Fibroblast of skin of abdomen (primary cell): ENCODE measurements at places on chromosomes 7 and 10.

- DNase-seq, result no peak
Observed at GRCh38 chr10:20091698-20092097, 275.5 kb downstream of the PLXDC2 start.

DNA sequence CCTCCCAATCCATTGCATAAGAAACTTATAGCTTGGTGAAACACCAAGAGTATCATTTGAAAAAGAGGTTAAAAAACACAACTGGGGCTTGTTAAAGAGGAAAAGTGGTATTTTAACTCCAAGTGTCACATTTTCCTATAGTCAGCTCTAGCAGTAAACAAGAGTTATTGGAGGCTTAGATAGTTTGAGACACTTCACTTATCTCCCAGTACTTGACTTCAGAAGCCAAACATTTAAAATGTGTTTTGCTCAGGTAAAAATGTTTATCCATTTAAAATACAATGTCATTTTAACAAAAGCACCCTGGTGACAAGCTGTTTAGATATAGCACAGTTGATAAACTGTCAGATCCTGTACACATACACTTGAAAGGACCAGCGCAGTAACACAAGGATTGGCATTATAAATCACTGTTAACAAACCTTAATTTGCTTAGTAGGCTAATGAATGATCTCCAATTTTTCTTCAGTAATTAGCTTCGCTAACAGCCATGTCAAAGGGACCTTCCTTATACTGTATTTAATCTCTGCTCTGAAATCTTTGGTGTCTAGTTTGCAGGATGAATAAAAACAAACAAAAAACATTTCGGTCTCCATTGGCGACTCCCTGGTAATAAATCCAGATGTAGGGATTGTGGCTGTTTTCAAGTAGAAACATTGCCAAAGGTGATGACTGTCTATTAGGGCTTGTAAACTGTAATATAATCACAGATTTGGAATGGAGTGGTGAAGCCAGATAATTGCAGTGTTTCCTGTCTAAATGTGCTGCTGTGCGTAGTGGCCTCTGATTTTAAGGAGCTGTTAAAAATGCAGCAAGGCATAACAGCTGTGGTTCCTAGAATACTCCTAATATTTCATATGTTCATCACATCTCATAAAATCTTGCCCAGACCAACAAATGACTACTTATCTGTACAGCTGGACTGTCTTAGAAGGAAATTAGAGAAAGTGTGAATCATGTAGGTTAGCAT lies 545.1 kb downstream of the AUTS2 start:
- peak; percentile 92 for DNase-seq

- DNase-seq, result no peak
Observed at GRCh38 chr10:89388806-89389205, 3.6 kb upstream of the IFIT1 start.

DNA sequence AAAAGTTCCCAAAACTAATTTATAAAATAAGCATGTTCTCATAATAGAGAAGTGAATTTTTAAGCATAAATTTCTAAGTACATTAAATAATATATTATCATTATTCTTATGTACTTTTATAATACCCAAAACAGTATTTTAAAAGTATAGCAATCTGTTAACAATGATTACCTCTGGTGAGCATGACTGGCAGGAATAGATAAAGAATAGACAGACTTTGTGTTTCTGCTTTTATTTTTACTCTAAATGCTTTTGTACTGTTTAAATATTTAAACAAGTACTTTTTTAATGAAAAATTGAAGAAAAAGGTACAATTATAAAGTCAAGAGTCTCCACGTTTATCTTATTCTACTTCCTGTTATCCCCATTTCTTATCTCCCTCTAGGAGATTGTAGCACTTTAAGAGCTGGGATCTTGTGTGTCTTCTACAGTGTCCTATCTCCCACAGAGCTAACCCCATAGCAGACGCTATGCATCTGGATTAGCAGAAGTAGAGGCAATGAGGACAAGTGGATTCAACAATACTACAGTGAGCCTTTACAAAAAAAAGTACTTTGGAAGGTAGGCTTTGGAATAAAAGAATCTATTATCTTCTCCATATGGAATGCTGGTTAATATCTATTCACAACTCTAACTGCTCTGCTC lies 42.9 kb downstream of the IDE start:
- DNase-seq, result no peak

DNA sequence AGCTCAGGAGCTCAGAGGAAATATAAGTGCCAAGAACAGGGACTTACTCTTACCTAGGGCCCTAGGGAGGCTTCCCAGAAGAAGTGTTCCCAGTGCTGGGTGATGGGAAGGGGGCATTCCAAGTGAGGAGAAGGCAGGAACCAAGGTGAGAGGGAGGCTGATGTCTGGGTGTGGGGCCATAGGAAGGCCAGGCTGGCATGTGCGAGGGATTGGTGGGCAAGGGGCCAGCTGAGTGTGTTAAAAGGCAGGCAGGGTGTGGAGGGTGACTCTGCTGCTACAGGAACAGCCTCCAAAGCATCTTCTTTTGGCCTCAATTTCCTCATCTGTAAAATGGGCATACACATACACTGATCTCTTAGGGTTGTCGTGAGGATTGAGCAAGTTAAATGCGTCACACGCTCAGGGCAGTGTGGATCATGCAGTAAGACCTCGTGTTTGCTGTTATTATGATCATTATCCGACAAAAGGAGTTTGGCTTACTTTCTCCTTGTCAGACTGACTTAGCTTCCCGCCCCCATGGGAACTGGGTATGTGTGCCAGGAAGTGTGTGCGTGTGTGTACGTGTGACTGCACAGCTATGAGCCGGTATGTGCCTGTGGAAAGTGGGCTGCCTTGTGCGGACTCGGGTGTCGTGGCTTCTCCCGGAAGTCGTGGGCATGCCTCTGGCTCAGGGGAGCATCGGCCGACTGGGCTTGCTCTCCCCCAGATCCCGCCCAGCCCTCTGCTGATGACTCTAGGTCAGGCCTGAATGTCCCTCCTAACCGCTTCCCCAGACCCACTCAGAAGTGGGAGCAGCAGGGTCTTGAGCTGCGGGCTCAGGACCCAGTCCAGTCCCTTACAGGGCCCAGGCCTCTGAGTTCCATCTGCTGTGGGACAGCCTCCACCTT lies 59.6 kb downstream of the NEURL1 start:
- no peak for DNase-seq

DNA sequence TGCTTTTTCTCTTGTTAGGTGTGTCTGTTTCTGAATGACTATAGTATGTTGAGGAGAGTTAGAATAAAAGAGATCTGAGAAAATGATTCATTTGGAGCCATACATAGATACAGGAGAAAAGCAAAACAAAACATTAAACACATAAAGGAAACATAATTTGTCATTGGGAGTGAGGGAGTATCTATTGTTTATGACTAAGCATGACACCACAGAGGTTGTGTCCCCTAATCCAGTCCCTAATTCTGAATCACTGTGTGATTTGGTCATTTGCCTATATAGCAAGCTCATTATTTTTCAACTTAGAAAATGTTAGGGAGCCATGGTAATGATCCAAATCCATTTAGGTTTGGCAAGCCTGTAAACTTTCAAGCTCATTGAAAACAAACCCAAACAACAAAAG lies 132.3 kb upstream of the BMPER start:
- DNase-seq, result no peak

- no peak for DNase-seq
Observed at GRCh38 chr10:71271662-71272055, 47.4 kb upstream of the SLC29A3 start.

- no peak for DNase-seq
Observed at GRCh38 chr7:107946881-107947280, 55.9 kb downstream of the DLD start.

- no peak for DNase-seq
Observed at GRCh38 chr7:77188731-77189437, 10.7 kb downstream of the FGL2 start.

- no peak for DNase-seq
Observed at GRCh38 chr7:12539681-12540080, 30.8 kb upstream of the SCIN start.

- no peak for DNase-seq
Observed at GRCh38 chr7:101155303-101155702, 1.0 kb downstream of the AP1S1 start.

- DNase-seq, result no peak
Observed at GRCh38 chr7:6637544-6638229, 569 bp downstream of the ZNF316 start.

- DNase-seq, result no peak
Observed at GRCh38 chr7:143269251-143269650, 6.0 kb downstream of the GSTK1 start.

DNA sequence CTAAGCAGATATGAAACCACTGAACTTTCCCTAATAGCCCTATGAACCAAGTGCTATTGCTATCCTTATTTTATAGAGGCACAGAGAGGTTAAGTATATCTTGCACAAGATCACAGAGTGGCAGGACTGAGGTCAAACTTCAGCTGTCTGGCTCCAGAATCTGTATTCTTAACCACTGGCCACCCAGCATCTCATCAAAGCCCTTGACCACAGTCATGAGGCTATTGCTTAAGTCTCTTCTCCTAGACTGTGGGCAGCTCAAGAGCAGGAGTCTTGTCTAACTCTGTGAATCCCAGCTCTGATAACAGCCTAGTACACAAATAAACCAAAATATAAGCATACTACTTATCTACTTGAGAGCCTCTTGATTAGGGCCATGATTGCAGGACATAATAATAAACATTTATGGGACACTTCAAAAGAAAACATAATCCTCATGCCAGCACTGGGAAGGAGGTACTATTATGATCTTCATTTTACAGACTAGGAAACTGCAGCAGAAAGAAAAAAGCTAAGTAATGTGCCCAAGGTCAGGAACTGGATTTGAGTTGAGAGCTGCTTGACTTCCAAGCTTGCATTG lies 22.4 kb upstream of the SMC3 start:
- DNase-seq, result no peak

- DNase-seq, result peak; percentile 61
Observed at GRCh38 chr10:73907841-73908517, 3.0 kb upstream of the PLAU start.

DNA sequence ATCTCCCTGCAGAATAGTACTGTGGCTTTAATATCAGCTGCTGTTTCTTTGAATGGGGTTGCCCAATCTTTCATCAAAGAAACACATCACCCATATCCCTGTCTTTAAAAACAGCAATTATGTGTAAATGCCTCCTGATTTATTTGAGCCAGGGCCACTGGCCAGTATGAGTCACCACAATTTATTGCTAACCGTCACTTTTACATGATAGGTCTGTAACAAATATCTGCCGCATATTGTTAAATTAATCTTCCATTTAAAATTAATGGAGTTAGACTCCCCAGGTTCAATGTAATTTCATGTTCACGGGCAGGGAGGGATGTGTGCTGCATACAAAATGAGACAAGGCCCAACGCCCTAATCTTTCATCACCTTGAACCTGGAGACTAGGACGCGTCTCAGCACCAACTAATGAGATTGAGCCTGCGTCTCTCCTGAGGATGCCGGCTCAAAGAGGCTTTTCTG lies 673.4 kb downstream of the AUTS2 start:
- peak; percentile 60 for DNase-seq

DNA sequence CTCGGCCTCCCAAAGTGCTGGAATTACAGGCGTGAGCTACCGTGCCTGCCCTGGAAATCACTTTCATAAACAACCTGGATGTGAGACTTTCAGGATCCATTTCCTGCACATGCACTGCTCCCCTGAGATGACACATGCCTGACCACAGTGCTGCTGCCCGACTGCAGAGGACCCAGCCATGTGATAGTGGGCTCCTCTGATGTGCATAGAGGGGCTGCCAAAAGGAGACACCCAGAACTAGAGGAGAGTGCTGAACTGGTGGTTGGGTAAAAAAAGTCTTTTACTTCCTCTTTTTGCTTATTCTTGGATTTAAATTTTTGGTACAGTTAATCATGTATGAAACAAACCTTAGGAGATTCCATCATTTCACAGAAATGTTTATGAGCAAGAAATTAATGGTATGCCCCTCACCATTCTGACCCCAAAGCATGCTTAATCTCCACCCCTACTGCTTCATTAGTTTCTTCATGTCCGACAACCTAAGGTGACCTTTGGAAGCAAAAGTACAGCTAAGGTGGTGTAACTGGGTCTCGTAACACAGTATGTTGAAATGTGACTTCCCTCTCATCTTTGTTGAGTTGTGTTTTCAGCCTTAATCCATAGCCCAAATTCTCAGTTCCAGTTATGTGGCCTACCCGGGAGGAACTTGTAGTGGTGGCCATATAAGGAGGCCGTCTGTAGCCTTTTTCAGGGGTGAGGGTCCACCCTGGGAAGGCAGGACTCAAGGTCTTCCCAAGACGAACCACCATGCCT lies 111.1 kb downstream of the RNF216 start:
- DNase-seq, result no peak

GRCh38 chr7:91431601-91432000 lies 167.4 kb downstream of the FZD1 start:
- peak; percentile 37 for DNase-seq

DNA sequence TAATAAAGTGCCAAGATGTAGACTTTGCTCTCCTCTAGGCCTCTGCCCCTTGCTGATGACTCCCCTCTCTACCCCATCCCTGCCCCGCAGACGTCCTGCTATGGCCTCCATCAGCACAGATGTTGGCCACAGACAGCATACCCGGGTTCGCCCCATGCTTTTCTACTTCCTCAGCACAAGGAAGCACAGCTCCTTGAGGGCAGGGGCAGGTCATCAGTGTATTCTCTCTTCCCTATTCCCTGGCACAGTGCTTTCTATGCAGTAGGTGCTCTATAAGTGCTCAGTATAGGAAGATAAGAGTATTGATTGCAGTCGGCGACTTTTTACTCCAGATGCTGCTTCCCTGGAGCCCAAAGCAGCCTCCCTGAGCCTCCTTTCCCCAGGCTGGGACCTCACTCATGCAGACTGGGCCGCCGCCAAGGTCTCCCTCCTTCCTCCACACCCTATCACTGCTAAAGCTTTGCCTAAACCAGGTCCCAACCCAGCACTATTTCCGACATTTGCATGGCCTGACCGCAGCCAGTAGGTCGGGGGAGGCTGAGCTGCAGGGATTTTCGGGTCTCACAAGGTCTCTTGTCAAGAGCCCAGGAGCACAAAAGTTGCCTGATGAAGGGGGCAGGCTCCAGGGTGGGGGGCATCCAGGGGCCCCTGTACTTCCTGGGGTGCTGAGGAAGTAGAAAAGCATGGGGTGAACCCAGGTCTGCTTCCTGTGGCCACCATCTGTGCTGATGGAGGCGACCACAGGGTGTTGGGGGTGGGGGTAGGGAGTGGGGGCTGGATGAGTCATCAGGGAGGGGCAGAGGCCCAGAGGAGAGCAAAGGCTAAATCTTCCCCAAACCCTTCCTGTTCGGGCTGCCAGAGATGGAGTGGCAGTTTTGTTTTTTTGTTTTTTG lies 8.0 kb downstream of the CALHM3 start:
- DNase-seq, result peak; percentile 40

DNA sequence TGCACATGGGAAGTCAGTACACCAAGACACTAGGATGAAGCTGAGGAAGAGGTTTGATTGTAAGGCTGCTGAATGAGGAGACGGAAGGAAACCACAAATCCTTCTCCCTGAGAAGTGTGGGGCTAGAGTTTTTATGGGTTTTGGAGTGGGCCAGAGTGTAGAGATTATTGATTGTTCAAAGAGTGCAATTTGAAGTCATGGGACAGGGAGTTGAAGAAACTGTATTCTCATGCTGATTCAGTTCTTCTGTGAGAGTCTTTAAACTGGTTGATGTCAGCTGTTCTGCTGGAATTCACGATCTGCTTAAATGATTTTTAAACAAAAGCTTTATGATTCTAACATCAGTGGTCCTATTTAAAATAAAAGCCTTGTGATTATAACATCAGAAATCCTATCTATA lies 91.2 kb downstream of the CSTF2T start:
- DNase-seq, result no peak

GRCh38 chr10:111089293-111089692 lies 12.5 kb downstream of the ADRA2A start:
- no peak for DNase-seq

- DNase-seq, result no peak
Observed at GRCh38 chr10:73359492-73359891, 828 bp upstream of the CFAP70 start.
